Left lung (tissue), 14 donors: ENCODE measurements at places on chromosomes 7 and 10. TPM values are rescaled to one million over a fixed set of nuclear protein-coding genes. Genes with fewer than 3 reads are reported as not detected.

- H3K4me3 ChIP-seq, result no peak overlapping the region
- no peak for DNase-seq
- H3K4me1 ChIP-seq, result peaks cover 7% of the 10 kb centered on the region
- H3K36me3 ChIP-seq, result no peaks in the 10 kb centered on the region
Observed at GRCh38 chr10:2987185-2987768, 80.1 kb upstream of the PFKP start.

DNA sequence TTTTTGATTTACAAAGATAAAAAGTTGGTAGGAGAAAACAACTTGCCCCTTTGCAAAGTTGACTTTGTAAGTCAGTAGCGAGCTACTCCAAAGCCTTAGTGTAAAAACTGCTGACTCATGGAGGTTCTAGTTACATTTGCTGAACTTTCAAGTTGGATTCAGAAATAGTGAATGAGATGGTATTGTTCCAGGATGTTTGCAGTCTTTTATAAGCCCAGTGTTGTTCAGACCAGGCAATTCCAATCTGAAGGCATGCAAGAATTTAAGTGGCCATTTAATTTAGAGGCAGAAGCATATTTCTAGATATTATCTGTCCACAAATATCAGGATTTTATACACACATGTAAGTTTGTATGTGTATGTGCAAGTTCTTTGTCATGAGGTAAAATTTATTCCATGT lies 21.6 kb downstream of the TES start:
- H3K4me1 ChIP-seq, result peaks cover 5% of the 10 kb centered on the region
- no peak overlapping the region for H3K27ac ChIP-seq
- H3K27me3 ChIP-seq, result no peaks in the 10 kb centered on the region
- DNase-seq, result peak; percentile 28
- no peak overlapping the region for H3K4me3 ChIP-seq
- H3K36me3 ChIP-seq, result no peaks in the 10 kb centered on the region

GRCh38 chr7:37832194-37832593 lies 16.2 kb upstream of the NME8 start:
- H3K27ac ChIP-seq, result no peak overlapping the region
- H3K4me3 ChIP-seq, result no peak overlapping the region
- peak; percentile 77 for DNase-seq
- H3K4me1 ChIP-seq, result no peaks in the 10 kb centered on the region

The CEP55 gene
- 3.4 TPM for total RNA-seq

DNA sequence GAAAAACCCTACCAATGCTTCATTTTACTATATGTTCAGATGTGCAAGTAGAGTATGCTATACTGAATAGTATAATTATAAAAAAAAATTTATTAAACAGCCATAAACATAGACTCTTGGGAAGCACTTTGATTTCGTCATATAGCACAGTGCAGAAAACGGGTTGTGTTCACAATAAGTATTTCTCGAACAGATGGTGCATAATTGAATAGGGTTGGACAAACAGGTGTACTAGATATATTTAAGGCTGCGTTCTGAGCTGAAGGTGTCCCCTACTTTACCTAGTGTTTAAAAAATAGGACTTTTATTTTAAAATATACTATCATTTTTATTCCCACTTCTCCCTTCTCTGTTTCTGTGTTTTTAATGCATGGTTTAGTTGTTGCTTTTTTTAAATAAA lies 841.5 kb downstream of the ANKRD7 start:
- no peaks in the 10 kb centered on the region for H3K4me1 ChIP-seq
- no peaks in the 10 kb centered on the region for H3K36me3 ChIP-seq
- no peak overlapping the region for H3K27ac ChIP-seq
- no peaks in the 10 kb centered on the region for H3K27me3 ChIP-seq

GRCh38 chr10:48343921-48344598 lies 37.6 kb downstream of the MAPK8 start:
- H3K27me3 ChIP-seq, result no peaks in the 10 kb centered on the region
- H3K27ac ChIP-seq, result no peak overlapping the region
- no peaks in the 10 kb centered on the region for H3K4me1 ChIP-seq
- H3K4me3 ChIP-seq, result no peak overlapping the region
- no peak for DNase-seq

GRCh38 chr7:40244226-40244625 lies 109.4 kb downstream of the SUGCT start:
- no peaks in the 10 kb centered on the region for H3K27me3 ChIP-seq
- H3K4me1 ChIP-seq, result no peaks in the 10 kb centered on the region
- DNase-seq, result no peak
- H3K4me3 ChIP-seq, result no peak overlapping the region

- H3K27ac ChIP-seq, result no peak overlapping the region
- no peak for DNase-seq
- H3K27me3 ChIP-seq, result no peaks in the 10 kb centered on the region
- H3K36me3 ChIP-seq, result no peaks in the 10 kb centered on the region
- no peaks in the 10 kb centered on the region for H3K4me1 ChIP-seq
- no peak overlapping the region for H3K4me3 ChIP-seq
Observed at GRCh38 chr7:101972627-101973026, 155.2 kb downstream of the CUX1 start.

- H3K36me3 ChIP-seq, result no peaks in the 10 kb centered on the region
- no peaks in the 10 kb centered on the region for H3K27me3 ChIP-seq
- no peak for DNase-seq
Observed at GRCh38 chr10:91705948-91706670, 73.2 kb upstream of the PPP1R3C start.

DNA sequence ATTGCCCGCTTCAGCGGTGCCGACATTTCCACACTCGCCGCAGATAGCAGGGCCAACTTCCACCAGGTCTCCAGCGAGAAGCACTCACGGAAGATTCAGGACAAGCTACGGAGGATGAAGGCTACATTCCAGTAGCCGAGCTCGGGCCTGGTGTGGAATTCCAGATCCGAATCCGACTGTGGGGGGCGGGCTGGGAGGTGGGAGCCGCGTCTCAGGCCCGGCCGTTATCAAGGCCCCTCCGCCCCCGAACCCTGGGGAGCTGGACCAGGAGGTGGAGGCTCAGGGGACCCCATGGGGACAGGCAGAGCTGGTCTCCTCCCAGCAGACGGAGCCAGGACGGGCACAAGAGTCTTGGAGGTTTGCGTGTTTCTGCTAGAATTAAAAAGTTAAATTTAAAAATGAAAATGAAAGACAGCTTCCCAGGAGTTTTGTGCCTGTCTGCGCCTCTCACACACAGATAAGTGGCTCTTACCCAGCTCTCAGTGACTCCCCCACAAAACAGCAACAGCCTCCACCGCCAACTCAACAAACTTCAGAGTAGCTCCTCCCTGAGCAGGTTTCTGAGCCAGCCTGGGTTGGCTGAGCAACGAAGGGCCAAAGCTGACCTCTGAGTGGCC lies 5.2 kb upstream of the UTF1 start:
- H3K27ac ChIP-seq, result no peak overlapping the region
- no peaks in the 10 kb centered on the region for H3K36me3 ChIP-seq
- H3K4me1 ChIP-seq, result peaks cover 2% of the 10 kb centered on the region
- no peak overlapping the region for H3K4me3 ChIP-seq

The IMPDH1 gene
- total RNA-seq, result 106 TPM

The C10orf90 gene
- total RNA-seq, result not detected

DNA sequence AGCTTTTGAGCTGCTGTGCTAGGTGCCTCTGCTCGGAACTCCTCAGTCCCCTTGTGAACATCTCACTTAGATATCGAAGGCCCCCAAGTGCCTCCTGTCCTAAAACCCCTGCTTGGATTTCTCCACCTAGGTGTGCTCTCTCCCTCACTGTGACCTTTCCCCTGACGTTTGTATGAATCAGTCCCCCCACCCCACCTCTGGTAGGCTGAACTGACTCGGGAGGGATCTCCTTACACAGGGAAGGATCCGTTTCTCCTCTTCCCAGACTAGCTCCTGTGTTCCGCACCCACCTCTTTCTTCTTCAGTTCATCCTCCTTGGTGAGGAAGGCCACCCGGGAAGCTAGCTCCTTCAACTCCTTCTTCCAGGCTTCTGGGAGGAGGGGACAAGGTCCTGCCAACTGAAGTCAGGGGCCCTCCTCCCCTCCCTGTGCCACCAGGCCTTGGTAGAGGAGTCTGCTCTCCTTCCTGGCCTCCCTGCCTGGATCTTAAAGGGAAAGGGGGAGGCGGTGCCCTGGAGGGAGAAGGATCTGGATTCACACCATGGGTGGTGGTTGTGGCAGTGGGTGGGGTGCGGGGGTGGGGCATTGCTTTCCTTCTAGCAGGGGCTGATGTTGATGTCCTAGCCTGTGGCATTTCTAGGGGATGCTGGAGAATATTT lies 6.8 kb downstream of the TBATA start:
- no peaks in the 10 kb centered on the region for H3K4me1 ChIP-seq
- H3K4me3 ChIP-seq, result no peak overlapping the region
- no peak overlapping the region for H3K27ac ChIP-seq
- DNase-seq, result no peak
- H3K27me3 ChIP-seq, result no peaks in the 10 kb centered on the region

GRCh38 chr10:50421026-50421719 lies 169.9 kb upstream of the ASAH2 start:
- DNase-seq, result no peak
- H3K4me3 ChIP-seq, result no peak overlapping the region
- H3K27me3 ChIP-seq, result no peaks in the 10 kb centered on the region
- H3K4me1 ChIP-seq, result peaks cover 19% of the 10 kb centered on the region

DNA sequence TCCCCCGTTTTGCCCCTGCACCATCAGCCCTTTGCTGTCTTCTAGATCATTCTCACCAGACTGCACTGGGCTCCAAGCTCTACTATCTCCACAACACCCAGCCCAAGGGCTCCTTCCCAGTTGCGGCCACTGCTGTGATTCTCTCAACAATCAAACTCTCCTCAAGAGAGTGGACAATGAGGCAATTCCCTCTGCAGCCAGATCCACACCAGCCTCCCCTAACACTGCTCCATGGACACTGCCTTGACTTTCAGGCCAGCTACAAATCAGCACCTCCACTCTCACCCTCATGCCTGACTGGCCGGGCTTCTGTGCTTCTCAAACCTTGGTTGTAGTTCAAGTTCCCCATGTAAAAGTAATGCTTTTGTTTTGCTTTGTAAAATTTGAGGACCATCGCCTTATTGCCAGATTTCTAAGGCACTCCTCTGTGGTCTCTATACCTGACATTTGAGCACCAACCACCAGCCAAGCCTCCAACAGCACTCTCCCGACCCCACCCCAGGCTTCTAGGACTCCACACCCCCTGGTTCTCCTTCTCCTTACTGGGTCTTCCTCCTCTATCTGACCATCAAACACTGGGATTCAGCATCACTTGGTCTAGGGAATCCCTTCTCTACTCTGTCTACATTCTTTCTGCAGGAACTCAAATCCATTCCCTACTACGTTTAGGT lies 45.4 kb downstream of the PPIF start:
- H3K4me3 ChIP-seq, result no peak overlapping the region
- peak; percentile 18 for DNase-seq
- H3K27me3 ChIP-seq, result no peaks in the 10 kb centered on the region

The CDH23 gene
- total RNA-seq, result 22.8 TPM

- H3K27me3 ChIP-seq, result no peaks in the 10 kb centered on the region
- no peak overlapping the region for H3K4me3 ChIP-seq
- no peak for DNase-seq
- no peak overlapping the region for H3K27ac ChIP-seq
- no peaks in the 10 kb centered on the region for H3K4me1 ChIP-seq
- H3K36me3 ChIP-seq, result no peaks in the 10 kb centered on the region
Observed at GRCh38 chr10:96502561-96503282, 11.0 kb downstream of the TLL2 start.

DNA sequence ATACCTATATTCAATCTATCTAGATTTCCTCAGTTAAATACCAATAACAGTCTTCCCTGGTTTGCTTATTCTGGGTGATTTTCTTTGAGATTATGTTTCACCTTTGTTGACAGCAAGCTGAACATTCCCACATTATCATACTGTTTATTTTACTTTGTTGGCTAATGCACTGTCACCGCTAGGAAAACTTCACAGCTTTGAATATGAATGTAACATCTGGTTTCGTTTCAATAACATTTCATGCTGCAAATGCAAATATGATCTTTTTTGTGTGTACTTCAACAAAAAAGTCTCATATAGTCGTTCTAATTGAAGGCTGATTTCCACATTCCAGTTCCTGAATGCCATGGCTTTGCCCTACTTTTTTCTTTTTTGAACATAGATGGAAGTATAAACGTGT lies 946.3 kb upstream of the GHITM start:
- H3K4me1 ChIP-seq, result no peaks in the 10 kb centered on the region
- H3K27ac ChIP-seq, result no peak overlapping the region
- H3K4me3 ChIP-seq, result no peak overlapping the region
- DNase-seq, result peak; percentile 34

GRCh38 chr10:13347043-13347499 lies 1.0 kb downstream of the SEPHS1 start:
- H3K36me3 ChIP-seq, result peaks cover 3% of the 10 kb centered on the region
- H3K4me3 ChIP-seq, result peak overlapping the region; percentile 64
- H3K27me3 ChIP-seq, result peaks cover 12% of the 10 kb centered on the region

DNA sequence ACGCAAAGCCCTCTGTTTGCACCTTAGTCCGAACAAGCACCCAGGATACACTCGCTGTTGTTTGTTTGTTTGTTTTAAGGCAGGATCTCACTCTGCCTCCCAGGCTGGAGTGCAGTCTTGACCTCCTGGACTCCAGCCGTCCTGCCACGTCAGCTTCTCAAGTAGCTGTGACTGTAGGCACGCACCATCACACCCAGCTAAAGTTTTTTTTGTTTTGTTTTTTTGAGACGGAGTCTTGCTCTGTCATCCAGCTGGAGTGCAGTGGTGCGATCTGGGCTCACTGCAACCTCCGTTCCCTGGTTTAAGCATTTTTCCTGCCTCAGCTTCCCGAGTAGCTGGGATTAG lies 76.8 kb downstream of the CTBP2 start:
- H3K27me3 ChIP-seq, result no peaks in the 10 kb centered on the region
- no peak overlapping the region for H3K27ac ChIP-seq
- peaks cover 33% of the 10 kb centered on the region for H3K4me1 ChIP-seq
- no peak for DNase-seq
- H3K4me3 ChIP-seq, result no peak overlapping the region

- H3K4me1 ChIP-seq, result no peaks in the 10 kb centered on the region
- no peak for DNase-seq
- no peak overlapping the region for H3K4me3 ChIP-seq
- H3K27me3 ChIP-seq, result no peaks in the 10 kb centered on the region
- no peaks in the 10 kb centered on the region for H3K36me3 ChIP-seq
Observed at GRCh38 chr7:123439191-123439590, 95.2 kb downstream of the IQUB start.

The SHTN1 gene
- total RNA-seq, result 38.9 TPM

GRCh38 chr10:5965266-5965665 lies 12.1 kb downstream of the IL15RA start:
- no peak overlapping the region for H3K27ac ChIP-seq
- H3K4me3 ChIP-seq, result no peak overlapping the region
- DNase-seq, result no peak
- H3K27me3 ChIP-seq, result no peaks in the 10 kb centered on the region
- H3K4me1 ChIP-seq, result no peaks in the 10 kb centered on the region

DNA sequence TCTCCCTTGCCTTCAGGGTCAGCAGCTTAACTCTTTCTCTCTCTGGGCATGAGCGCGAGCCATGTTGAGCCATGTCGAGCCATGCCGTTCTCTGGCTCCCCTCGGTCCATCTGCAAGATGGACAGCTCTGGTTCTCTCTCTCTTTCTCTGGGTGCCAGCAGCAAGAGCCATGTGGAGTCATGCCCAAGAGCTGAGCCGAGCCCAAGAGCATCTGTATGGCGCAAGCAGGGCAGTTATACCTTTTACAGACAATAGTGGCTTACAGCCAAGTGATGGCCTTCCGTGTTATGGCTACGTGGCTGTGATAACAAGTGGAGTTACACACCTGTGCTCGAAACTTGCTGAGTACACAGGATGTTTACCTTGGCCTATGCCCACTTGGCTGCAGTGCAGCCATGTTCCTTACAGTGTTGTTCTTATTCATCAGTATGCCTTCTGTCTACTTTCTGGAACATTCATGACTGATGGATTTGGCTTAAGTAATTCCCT lies 327.7 kb downstream of the GLRX3 start:
- H3K4me3 ChIP-seq, result no peak overlapping the region
- no peak for DNase-seq
- H3K36me3 ChIP-seq, result no peaks in the 10 kb centered on the region
- no peaks in the 10 kb centered on the region for H3K27me3 ChIP-seq
- no peaks in the 10 kb centered on the region for H3K4me1 ChIP-seq

The CRYGN gene
- not detected for total RNA-seq

The CLDN4 gene
- total RNA-seq, result 219 TPM
